LoVo (cell line): ENCODE measurements at places on chromosomes 5 and 9.

DNA sequence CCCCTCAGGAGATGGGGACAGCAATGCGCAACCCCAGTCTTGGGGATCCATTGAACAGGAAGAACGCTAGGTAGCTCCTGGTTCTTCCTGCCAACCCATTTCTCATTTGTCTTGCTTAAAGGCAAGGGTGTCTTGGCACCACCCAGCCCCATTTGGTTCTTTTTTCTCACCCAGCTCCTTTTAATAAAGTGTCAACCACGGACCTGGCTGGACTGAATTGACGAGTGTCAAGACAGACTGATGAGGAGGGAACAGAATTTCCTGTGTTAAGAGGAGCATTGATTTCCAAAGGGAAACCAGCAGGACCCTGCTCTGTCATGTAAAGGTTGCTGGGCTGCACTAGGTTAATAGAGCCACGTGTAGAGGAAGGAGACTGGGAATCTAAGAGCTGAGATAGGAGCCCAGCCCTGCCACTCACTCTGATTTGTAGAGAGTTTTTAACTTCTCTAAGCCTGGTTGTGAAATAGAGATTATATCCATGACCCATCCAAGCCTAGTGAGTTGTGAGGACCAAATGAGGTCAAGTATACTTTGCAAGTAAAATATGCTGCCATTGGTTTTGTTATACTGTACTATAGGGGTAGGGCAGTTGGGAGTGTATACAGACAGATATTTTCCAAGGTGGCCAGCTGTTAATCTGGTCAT, 33.7 kb downstream of the OSTF1 start:
- DNase-seq = no peak

GRCh38 chr5:147179562-147180147, 55.2 kb upstream of the STK32A start:
- no peak for DNase-seq

DNA sequence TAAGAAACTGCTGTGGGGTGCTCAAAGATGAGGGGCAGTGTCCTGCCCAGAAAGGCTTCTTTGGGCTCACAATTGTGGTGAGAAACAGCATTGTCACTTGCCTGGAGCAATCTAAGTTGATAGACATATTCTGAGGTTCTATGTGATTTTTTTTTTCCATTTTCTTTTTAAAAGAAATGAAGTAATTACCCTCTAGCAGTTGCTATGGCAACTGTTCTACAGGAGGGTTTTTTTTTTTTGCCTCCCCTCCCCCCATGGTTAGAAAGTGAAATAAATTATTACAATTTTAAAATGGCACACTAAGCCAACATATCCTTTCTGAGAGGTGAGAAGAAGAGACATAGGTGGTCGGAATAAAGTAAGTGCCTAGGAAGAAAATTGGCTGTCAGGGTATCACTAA, 127.0 kb downstream of the UNC13B start:
- no peak for DNase-seq

- DNase-seq = no peak
Observed at GRCh38 chr5:160185626-160186360, 43.5 kb upstream of the FABP6 start.
